Osteoblast (primary cell): ENCODE measurements at places on chromosomes 12 and 14. TPM values are rescaled to one million over a fixed set of nuclear protein-coding genes. Genes with fewer than 3 reads are reported as not detected.

Gene ACOT6
- total RNA-seq: not detected in 2 replicates

Gene BEST3
- under 0.01 TPM in 1 of 2 replicates, not detected in the other for total RNA-seq

Gene HPD
- under 0.01 TPM in 1 of 2 replicates, not detected in the other for total RNA-seq

Gene MYH6
- under 0.01 TPM in 1 of 2 replicates, not detected in the other for total RNA-seq

Gene CLEC2D
- 9.4 TPM in 2 replicates for total RNA-seq

Gene B3GNT4
- total RNA-seq: not detected in 2 replicates
